BJ (cell line): ENCODE measurements at places on chromosomes 7 and 10.

DNA sequence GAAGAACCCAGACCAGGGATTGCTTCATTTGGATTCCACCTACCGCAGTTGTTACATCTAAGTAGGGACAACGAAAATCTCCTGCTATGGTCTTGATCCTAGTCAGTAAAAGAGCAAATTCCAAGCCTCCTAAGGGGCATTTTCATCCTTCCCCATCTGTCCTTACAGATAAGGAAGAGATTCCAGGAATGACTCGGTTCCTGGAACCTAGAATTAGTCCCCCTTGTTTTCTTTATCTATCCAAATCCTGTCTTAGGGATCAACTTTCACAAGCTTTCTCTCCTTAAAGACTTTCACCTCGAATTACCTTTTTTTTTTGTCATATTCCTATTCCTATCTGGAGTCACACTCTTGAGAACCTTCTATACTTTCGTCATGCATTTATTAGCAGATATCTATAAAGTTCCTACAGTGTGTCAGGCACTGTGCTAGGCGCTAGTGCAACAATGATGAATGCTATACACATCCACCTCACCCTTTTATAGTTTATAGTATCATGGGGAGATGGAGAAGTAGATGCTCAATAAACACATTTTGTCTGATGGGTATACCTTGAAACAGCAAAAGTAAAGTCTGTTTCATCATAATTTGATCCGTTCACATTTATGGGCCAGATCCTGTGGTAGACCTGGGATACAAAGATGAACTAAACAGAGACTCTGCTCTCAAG lies 39.2 kb downstream of the LAMB4 start:
- DNase-seq = no peak

- no peak for DNase-seq
These were observed 176.8 kb upstream of the FERD3L start for GRCh38 chr7:19322002-19322401.

DNA sequence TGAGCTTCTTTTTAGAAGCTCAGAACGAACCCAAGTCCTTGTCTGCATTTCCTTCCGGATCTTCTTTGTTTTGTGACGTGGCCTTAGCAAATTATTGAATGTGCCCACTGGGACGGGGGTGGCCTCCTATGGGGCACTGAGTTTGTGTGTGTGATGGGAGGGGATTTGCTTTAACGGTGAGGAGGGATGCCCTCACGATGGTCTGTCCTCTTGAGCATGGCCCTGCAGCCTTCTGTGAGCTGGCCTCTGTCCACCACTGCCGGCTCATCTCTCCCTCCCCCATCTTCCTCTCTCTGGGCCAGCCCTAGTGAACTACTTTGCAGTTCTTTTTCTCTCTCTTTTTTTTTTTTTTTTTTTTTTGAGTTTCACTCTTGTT lies 62.9 kb upstream of the MKRN1 start:
- no peak for DNase-seq

- DNase-seq = no peak
These were observed 6.8 kb downstream of the ARL5B start for GRCh38 chr10:18665815-18666558.

DNA sequence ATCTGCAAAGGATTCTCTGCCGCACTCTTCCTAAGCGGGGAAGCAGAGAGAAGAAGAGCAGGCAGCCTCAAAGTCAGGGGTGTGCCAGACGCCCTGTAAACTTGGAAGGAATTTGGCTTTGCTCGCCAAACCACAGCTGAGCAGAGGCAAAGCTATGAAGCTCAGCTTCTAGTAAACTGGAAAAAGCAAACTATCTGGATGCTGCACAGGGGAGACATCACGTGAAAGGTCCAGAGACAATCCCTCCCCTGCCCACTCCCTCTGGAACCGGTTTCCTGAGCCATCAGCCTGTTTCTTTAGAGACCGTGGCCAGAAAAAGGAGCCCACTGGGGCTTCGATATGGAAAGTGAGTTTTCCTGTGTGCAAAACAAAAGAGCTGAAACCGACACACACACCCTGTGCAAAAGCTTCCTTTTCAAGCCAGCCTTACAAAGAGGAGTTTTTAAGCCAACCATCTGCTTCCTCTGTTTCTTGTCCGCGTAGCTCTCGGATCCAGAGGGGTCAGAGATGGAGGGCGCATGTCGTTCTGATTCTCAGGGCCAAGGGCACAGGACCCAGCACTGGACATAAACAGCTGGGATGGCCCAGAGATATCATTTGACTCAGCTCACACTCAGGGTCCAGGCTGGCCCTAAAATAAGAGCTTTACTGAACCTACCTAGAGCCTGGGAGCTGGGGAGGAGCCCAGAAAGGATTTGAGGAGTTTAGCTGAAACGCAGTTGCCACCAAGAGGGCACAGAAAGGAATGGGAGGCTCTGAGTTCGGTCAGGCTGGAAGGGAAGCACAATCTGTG lies 58.2 kb upstream of the DNAAF5 start:
- DNase-seq = peak; percentile 62

GRCh38 chr10:124592736-124593430 lies 131.3 kb downstream of the LHPP start:
- DNase-seq = no peak

GRCh38 chr10:99927721-99928280 lies 81.9 kb downstream of the DNMBP start:
- DNase-seq = no peak

- no peak for DNase-seq
These were observed 5.6 kb downstream of the TPK1 start for GRCh38 chr7:144830024-144830785.

GRCh38 chr10:80320377-80320776 lies 30.9 kb upstream of the MAT1A start:
- DNase-seq = no peak

GRCh38 chr7:2527505-2528467 lies 8.2 kb downstream of the LFNG start:
- DNase-seq = peak; percentile 25

DNA sequence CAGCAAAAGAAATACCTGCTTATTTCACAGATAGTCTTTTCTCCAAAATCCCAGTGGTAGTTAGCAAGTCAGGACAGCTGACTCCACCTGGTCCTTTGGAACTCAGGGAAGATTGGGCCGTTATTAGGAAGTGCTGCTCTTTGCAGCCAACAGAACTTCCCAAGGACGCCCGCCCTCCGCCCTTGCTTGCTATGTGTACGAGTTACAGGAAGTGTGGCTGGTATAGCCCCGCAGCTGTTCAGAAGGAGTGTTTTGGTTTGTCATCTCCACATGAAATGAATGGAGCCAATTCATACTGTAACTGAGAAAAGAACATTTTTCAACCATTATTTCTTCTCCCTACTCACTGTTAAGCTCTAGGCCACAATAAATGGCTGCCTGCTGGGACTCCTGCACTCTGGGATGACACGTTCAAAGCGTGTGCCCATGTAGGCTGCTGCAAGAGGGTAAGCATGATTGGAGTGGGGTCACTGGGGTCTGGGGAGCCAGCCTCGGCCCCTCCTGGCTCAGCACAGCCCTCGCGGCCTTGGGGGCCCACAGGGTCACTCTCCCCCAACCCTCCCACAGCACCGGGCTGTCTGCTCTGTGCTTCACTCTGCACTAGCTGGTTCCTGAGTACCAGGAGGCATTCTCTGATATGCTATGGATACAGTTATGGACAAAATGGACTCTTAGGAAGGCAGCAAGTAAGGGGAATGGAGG lies 244.0 kb downstream of the EBF3 start:
- DNase-seq = no peak
